ENCODE measurements at places on chromosomes 2 and 18.

GRCh38 chr2:96264656-96265348 lies 995 bp downstream of the TMEM127 start:
- ATAC-seq: no peak

DNA sequence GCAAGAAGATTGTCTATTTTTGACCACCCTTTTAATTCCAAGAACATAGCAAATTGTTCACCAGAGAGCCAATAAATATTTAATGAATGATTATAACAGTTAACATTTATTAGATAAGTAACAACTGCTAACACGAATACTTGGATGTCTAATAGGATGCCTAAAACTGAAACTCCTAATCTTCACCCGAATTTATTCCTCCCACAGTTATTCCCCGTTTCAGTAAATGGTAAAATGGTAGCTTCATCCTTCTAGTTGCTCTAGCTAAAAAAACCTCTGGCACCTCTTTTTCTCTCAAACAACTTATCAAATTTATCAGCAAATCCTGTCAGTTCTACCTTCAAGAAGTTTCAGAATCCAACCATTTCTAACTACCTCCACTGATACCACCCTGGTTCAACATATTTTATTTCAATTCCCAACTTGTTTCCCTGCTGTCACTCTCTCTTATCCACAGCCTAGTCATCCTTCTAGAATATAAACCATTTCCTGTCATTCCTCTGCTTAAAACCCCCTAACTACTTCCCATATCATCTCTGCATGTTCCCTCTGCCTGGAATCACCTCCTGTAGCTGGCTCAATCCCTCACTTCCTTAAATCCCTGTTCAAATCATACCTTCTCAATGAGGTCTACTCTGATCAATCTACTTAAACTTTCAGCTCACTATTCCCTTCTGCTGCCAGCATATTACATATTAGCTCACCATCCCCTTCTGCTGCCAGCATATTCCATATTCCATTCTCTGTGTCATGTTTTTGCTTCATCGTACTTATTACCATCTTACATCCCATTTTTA lies 93.8 kb downstream of the ROCK2 start:
- no peak for ATAC-seq

GRCh38 chr2:88053296-88053695 lies 2.3 kb downstream of the KRCC1 start:
- no peak for ATAC-seq

- no peak for ATAC-seq
These were observed 11.3 kb downstream of the LCT start for GRCh38 chr2:135825550-135826176.

DNA sequence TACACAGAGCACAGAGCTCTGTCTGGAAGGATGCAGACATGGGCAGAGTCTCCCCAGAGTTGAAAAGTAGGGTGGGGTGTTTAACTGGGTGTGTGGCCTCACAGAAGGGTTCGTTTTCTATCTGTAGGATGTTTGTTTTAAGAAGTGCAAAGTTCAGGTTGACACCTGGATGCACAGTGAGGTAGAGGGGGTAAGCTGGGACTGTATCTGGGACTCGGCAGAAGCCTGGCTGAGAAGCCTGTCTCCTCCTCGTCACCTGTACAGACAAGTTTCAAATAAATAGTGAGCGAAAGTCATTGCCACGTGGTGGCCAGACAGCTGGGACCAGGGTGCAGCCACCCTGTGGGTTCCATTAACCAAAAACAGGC lies 145.9 kb downstream of the KLHL29 start:
- ATAC-seq: no peak

GRCh38 chr2:223460774-223461211 lies 141.4 kb downstream of the SCG2 start:
- ATAC-seq: peak; percentile 27

- no peak for ATAC-seq
These were observed 14.6 kb downstream of the SPOPL start for GRCh38 chr2:138516030-138516704.

DNA sequence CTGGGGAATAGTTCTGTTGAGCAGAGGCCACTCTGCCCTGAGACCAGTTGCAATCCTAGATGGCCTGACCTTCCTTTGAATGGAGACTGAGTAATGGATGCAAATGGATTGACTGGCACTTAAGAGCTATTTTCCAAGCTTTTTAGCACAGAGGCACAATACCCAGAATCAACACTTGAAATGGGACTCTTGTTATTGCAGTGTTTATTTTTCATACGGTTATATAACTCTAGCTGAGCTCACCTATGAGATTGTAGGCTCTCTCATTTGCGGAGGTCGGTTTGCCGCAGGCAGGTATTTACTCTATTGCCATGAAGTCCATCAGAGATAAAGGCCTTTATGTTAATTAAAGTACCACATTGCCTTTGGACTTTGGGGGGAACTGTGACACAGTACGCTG lies 422.3 kb upstream of the CELF4 start:
- ATAC-seq: no peak

- ATAC-seq: no peak
These were observed 105.4 kb downstream of the DSEL start for GRCh38 chr18:67411116-67411515.

GRCh38 chr18:59916746-59917145 lies 16.9 kb downstream of the PMAIP1 start:
- ATAC-seq: no peak

- no peak for ATAC-seq
These were observed 95.5 kb upstream of the FZD5 start for GRCh38 chr2:207865210-207865609.

DNA sequence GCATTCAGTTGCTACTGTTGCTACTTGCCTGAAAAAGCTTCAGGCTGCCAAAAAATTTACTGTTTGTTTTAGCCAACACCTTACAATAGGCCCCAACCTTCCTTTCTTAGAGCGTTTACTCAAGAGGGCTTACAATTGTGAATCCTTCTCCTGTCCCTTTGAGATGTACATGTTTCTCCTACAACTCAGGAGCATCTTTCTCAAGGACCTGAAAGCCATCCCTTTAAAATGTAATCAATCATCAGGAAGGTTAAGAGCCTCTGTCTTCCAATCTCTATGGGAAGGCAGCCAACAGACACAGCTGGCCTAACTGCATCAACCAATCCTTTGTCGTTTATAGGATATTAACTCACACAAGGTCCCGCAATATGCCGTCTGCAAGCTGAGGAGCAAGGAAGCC lies 3.4 kb upstream of the IER3IP1 start:
- ATAC-seq: no peak

DNA sequence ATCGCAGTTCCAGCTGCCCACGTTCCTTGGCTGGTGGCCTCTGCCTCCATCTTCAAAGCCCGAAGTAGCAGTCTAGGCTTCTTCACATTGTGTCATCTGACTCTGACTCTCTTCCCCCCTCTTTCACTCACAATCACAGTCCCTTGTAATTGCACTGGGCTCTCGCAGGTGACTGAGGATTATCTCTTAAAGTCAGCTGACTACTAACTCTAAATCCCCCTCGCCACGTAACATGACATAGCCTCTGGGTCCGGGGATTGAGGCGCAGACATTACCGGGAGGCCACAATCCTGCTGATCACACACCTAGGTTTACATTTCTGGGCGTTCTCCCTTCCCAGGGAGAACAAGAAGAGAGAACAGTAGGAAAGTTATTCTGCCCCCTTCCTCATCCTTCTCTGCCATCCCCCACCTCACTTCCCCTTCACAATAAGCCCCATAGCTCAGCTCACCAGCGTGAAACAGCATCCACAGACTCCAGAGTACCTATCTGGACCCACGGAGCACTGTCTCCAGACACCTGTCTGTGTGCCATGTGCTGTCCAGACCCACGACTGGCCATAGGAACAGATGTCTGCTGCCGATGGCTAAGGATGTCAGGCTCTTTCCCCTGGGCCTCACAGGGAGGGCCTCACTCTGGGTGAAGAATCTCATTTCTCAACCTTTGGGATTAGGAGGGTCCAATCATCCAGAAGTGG lies 64.3 kb upstream of the FZD7 start:
- peak; percentile 2 for ATAC-seq

- no peak for ATAC-seq
These were observed 344.6 kb upstream of the CHAC2 start for GRCh38 chr2:53422979-53423378.

DNA sequence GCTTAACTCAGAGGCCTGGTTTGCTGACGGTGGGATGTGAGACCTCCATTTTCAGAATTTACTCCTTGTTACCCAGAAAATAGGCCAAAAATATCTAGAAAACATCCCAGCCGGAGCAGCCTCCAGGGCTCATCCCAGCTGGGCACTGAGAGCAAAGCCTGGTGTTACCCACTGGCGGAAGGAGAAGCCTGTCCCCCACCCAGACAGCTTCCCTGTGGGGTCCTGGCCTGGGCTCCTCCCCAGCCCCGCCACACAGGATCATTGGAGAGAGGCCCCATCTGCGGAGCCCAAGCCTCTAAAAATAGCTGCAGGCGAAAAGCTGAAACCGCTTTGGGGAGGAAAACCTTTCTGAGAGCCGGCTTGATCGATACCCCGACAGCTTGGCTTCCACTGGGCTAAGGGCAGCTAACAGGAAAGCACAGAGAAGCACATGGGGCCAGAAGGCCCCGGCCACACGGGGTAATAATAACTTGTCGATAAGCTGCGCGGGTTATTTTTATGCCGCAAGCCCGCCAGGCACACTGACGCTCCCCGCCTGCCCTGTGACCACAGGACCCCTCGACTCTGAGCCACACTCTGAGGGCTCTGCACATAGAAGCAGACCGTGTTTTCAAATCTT lies 26.9 kb upstream of the FAHD2A start:
- no peak for ATAC-seq

DNA sequence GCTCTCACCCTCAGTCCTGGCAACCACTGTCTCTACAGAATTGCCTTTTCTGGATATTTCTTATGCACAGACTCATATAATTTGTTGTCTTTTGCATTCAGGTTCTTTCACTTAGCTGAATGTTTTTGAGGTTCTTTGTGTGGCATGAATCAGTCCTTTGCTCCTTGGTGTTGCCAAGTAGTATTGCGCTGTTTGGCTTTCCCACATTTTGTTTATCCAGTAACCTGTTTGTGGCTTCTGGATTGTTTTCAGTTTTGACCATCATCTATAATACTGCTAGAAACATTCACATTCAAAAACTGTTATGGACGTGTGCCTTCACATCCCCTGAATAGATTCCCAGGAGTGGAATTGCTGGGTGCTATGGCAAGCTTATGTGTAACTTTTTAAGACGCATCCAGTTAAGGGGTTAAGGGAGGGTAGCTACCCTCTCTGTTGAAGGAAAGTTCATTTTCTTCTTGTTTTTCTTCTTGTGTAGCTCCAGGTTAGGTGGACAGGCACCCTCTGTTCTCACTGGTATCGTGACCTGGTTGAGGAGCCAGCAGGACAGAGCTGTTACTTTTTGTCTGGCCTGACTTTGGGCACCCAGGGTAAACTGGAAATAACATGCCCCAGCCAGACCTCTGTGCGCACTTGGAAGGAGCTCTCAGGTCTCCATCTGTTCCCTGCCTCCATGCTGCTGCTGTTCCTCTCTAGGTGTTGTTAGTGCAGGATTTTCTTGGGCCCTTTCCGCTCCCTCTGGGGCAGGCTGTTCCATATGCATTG lies 29.6 kb downstream of the ARHGAP25 start:
- ATAC-seq: no peak

- peak; percentile 82 for ATAC-seq
These were observed 39.4 kb downstream of the MAP4K4 start for GRCh38 chr2:101736861-101737291.

- no peak for ATAC-seq
These were observed 93.5 kb downstream of the TMEM163 start for GRCh38 chr2:134625311-134625710.

DNA sequence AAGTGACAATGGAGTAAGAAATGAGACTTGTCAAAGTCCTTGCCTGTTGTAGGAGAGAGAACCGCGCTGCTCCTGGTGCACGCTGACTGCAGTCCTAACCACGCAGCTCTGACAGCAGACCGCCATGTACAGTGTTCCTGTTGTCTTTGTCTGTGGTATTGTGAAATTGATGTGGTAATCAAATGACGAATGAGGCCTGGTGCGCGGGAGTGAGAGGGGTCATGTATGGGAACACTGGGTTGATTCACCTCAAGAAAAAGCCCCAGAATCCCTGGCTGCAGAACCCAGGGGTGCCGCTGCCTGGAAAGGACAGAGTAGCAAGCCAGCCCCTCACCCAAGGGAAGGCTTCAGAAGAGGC lies 64.0 kb downstream of the INPP4A start:
- peak; percentile 56 for ATAC-seq

- no peak for ATAC-seq
These were observed 66.0 kb downstream of the CSRNP3 start for GRCh38 chr2:165535471-165535870.

- ATAC-seq: no peak
These were observed 9.6 kb downstream of the CALCRL start for GRCh38 chr2:187438455-187438854.

- peak; percentile 63 for ATAC-seq
These were observed 819 bp upstream of the KLF11 start for GRCh38 chr2:10042301-10043161.

DNA sequence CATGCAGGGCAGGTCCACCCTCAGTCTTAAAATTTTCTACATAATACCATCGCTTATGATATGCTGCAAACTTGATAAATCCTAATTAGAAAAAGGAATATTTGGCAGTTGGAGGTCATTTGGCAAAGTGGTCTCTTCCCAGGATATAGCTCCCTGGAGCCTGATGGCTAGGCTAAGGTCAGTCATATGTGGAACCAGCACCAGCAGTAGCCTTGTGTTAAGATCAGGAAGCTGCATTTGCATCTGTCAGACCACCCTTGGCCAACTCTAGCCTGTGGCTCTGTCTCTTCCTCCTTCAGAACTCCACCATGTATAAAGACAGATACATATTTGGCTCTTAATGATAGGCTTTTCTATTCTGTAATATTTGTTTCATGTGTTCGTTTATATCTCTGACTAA lies 5.4 kb upstream of the HK2 start:
- no peak for ATAC-seq

- ATAC-seq: no peak
These were observed 2.8 kb downstream of the NPAS2 start for GRCh38 chr2:100822587-100823248.

DNA sequence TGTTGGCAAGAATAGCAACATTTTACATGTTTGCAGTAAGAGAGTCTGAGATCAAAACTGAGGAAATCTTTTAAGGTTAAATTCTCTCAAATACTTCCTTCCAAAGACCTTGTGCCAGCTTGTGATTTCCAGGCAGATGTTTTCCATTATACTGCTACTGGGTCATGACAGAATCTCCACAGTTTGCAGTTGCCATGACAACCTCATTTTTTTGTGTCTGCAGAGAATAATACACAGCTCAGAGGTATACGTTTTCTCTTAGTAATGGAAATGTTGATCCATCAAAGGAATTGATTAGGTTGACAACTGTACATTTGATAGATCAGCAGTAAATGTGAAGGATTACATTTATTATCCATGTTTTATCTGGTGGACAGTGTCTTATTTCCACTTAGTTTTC lies 29.1 kb upstream of the CSRNP3 start:
- no peak for ATAC-seq

GRCh38 chr18:24876266-24876665 lies 415.8 kb downstream of the HRH4 start:
- ATAC-seq: no peak

Measured in gastroesophageal sphincter (tissue), 4 donors.